ENCODE measurements at places on chromosomes 4 and X. TPM values are rescaled to one million over a fixed set of nuclear protein-coding genes. Genes with fewer than 3 reads are reported as not detected.

Gene MAGEB2
- not detected for total RNA-seq

Gene HTRA3
- total RNA-seq = 48.5 TPM

Gene BEND2
- not detected for total RNA-seq

Gene DGKK
- total RNA-seq = not detected

Gene FATE1
- total RNA-seq = not detected

Gene PCDH10
- 0.39 TPM for total RNA-seq

Gene CXCL10
- 0.27 TPM for total RNA-seq

Gene UGT2B15
- not detected for total RNA-seq

Gene PRR27
- not detected for total RNA-seq

Gene ARHGEF6
- 34.9 TPM for total RNA-seq

Gene IL15
- total RNA-seq = 3.5 TPM

Gene FHL1
- 1,081 TPM for total RNA-seq

Gene CFI
- total RNA-seq = 23.2 TPM

All from left cardiac atrium (tissue), 4 donors.